SW 1271 (cell line): ENCODE measurements at places on chromosomes 1 and 21.

- no peak for DNase-seq
These were observed 10.9 kb downstream of the TMPRSS2 start for GRCh38 chr21:41497008-41497407.

- no peak for DNase-seq
These were observed 1.6 kb upstream of the CLIC4 start for GRCh38 chr1:24743404-24744211.

DNA sequence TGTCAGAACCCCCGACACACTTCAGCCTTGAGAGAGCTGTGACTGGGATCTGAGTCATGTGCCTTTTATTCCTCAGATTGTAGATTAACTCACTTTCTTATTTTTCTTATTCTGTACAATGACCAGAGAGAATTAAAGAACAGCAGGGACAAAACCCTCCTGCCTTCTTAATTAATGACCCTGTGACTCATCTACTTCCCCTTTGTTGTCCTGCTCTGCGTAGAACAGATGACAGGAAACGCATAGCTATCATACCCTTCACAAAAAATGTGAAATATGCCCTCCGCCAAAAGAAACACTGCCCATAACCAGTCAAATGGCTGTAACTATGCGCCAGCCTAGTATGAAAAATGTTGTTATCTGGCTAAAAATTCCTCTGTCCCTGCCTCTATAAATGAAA, 9.1 kb upstream of the PADI2 start:
- DNase-seq: peak; percentile 75

DNA sequence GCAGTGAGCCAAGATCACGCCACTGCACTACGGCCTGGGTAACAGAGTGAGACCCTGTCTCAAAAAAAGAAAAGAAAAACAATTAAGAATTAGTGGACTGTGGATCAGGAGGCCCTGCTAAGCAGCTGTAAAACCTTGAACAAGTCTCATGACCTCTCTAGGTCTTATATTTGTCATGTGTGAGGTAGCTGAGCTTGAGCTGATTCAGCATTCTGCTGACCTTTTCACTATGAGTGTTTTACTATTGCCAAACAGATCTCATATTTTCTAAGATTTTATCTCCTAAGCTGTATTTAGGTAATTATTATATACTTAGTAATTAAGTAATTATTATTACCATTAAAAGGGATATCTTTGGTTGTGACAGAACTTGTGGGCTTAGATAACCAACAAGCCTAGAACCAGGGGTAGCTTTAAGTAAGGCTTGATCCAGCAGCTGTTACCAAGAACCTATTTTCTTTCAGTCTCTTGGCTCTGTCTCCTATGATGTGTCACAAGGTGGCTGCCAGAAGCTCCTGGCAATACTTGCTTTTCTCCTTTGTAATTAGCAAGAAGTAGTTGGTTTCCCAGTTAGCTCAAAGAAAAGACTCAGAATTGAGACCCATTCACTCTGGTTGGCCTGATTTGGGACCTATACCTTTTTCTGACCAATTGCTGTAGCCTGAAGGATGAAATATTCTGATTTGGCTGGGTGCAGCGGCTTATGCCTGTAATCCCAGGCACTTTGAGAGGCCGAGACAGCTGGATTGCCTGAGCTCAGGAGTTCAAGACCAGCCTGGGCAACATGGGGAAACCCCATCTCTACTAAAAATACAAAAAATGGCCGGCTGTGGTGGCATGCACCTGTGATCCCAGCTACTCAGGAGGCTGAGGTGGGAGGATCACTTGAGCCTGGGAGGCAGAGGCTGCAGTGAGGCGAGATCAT, 8.5 kb upstream of the ZC3H12A start:
- no peak for DNase-seq

GRCh38 chr1:59020151-59020997, 236.5 kb upstream of the JUN start:
- no peak for DNase-seq

GRCh38 chr21:36297938-36298572, 21.9 kb upstream of the MORC3 start:
- no peak for DNase-seq

GRCh38 chr1:58813361-58813760, 29.5 kb upstream of the JUN start:
- DNase-seq: no peak

DNA sequence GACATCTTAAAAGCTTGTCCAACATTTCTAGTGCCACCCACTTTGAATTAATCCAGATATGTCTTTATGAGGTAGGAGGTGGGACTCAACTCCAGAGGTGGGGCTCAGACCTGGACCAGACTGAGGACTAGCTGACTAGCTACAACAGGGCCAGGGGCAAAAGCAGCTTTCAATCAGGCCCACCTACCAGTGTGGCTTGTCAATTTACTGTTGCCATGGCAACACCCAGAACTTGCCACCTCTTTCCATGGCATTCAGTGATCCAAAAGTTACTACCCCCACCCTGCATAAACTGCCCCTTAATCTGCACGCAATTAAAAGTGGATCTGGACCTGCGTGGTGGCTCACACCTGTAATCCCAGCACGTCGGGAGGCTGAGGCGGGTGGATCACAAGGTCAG, 113.2 kb upstream of the KAZN start:
- DNase-seq: no peak

DNA sequence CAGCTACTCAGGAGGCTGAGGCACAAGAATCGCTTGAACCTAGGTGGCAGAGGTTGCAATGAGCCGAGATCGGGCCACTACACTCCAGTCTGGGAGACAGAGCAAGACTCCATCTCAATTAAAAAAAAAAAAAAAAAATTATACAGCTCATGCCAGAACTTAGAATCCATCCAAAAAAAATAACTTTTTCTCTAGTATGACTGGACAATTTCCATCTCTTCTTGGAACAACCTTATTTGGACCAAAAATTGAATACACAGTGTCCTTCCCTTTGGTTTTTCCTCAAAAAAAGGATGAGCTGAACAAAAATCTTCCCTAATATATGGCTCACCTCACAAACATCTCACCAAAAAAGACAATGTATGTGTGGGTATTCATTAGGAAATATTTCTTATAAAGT, 73.7 kb downstream of the TOR3A start:
- DNase-seq: no peak

- DNase-seq: no peak
These were observed 4.1 kb upstream of the CASQ1 start for GRCh38 chr1:160186246-160186645.

DNA sequence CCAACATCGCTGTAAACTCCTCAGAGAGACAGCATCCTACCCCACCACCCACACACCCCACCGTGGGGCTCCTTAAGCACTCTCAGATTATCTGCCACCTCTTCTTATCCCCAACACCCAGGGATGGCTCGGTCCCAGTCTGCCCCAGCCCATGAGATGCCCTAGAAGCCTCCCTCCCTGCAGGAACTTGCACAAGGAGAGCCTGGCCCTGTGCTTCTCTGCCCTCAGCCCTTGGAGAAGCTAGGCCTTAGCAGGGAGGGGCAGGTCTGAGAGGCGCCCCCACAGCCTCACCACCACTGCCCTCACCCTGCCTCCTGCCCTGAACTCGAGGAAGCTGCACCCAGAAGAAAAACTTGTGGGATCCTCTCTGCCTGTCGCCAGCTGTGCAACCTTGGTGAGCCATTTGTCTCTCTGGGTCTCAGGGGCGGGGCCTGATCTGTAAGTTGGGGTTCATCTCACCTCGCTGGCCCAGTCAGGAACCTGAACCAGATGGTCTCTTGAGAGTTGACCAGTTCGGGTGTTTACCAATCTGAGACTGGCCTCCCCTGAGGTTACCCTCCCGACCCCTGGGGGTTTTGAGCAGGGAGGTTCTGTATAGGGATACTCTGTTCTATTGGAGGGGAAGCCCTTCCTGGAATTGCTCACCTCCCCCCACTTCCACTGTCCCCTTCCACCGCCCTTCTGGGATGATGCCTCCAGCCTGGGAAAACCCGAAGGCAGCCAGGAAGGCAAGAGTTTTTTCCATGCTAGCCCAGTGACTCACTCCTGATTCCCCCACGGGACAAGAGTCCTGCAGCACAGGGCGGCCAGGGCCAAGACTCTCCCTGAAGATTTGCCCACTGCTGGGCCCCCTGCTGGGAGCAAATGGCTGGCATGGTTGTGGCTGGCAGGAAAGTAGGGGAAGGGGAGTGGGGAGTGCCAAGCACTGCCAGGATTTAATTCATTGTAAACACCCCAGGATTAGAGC, at the start of gene S100A3:
Gene S100A3, minus strand, starts transcription at position 537 of the 967 bp plus-strand sequence. CDS start 773 bp downstream, outside the sequence.
- DNase-seq: peak; percentile 6

- DNase-seq: no peak
These were observed 5.6 kb downstream of the ABCA4 start for GRCh38 chr1:94115254-94115899.

GRCh38 chr1:111789142-111789541, 33.4 kb downstream of the DDX20 start:
- DNase-seq: no peak

DNA sequence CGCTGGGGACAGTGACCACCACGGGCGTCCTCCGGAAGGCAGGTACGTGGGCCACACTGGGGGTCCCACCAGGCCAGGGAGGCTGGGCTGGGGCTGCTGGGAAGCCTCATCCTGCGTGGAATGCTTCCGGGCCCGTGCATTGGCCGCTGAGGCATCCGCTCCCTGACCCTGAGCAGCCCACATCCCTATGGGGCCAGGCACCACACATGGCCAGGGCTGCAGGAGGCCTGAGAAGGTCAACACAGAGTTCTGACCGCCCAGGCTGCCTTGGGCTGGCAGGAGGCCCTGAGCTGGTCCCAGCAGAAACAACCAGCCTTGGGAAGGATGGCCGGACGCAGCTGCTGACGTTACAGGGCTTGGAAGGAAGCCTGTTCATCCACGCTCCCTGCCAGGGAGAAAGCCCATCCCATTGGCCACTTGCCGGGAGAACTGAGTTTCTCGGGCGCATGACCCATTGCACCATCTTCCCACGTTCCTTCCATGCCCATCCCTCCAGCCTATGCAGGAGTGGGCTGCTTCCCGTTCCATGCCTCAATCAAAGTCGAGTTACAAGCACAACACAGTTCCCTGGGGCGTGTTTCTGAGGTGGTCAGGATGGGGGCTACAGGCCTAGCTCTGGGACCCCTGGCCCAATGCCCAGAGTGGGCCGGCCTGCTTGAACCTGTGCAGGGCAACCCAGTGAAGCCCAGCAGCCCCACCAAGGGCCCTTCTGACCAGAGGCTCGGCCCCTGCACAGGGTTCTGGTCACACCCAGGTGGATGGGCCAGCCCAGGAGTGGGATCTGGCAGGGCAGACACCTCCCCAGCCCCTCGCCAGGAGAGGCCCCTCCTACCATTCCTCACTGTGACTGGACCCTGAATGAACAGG, 31.7 kb downstream of the TRIM11 start:
- DNase-seq: no peak

GRCh38 chr21:36109868-36110267, 25.0 kb upstream of the CBR3 start:
- no peak for DNase-seq

DNA sequence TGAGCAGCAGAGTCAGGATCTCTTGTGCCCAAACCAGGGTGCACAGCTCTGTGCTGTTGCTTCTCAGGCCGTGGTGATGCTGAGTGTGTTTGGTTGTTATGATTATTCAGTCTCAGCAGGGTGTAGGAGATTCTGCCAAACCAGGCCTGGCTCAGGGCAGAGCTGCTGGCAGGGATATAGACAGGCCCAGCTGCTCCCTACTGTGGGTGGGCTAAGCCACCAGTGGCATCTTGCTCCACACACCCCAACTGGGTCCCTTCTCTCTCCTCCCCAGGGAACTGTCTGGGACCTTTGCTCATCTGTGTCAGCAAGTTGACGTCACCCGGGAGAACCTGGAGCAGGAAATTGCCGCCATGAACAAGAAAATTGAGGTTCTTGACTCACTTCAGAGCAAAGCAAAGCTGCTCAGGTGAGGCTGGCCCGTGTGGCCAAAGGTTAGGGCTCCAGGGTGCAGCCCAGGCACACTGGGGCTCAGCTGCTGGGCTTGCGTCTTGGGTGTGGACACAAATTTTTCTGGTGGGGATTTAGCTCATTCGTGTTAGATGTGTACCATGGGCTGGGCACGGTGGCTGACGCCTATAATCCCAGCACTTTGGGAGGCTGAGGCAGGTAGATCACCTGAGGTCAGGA, 9.9 kb upstream of the MIIP start:
- DNase-seq: no peak

DNA sequence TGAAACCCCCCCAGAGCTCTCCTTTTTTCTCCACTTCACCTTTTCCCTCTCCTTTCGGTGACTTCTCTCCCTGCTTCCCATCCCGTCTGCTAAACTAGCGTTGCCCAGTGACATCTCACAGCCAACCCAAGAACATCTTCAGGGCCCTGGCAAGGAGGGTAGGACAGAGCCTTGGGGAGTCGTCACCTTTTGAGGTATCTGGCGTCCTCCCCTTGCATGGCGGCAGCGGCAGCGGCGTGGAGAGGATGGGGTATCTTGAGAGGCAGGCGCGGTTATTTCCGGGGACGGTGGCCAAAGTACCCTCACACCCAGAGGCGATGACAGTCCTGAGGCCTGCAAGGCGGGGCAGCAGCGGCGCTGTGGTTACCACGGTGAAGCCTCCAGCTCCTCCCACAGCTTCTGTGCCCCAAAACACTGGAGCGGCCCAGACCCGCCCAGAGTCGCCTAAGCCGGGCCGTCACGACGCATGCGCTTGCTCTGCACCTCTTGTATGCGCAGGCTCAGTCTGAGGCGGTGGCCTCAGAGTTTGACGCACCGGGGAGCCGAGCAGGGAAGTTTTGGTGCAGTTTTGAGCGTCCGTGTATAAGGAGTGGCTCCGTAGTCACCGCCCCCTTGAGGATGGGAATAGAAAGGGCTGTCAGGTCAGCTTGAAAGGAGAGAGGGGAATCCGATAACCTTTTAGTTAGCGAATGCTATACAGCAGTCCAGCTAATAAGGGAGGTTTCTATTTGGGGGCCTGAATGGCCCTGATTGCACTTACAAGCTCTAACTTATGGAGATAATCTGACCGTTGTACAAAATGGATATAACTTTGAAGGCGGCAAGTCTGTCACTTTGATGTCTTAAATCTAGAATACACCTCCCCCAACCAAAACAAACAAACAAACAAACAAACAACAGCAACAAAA, at the start of gene KIFAP3:
Gene KIFAP3, minus strand, starts transcription at position 446 of the 908 bp plus-strand sequence. Its CDS starts 228 bp downstream, at position 218.
- DNase-seq: peak; percentile 93

DNA sequence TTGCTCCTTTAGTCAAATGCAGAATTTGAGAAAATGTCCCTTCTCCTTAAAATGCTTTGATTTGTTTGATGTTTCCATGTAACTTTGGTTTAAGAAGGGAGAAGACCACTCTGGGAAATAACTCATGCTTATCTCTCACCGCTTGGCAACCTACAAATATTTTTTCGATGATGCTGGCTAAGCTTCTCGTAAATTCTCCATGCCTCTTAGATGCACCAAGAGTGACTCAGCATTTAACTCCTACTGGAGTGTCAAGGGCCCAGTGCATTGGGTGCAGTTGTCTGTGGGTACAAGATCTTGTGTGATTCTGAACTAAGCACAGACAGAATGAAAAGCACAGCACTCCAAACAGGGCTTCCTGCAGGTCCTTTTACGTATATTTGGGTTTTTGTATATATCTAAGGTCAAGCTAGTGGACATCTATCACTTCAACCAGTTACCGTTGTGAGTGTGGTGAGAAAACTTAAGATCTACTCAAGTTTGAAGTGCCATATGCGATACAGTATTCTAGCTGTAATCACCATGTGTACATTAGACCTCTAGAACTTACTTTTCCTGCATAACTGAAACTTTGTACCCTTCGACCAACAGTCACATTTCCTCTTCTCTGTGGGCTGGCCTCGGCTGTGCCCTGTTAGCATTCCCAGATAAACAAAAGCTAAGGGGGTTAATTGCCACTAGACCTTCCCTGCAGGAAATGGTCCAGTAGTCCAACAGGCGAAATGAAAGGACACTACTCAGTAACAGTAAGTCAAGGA, 55.8 kb downstream of the COL18A1 start:
- DNase-seq: no peak
